ENCODE measurements at places on chromosomes 12 and 14. TPM values are rescaled to one million over a fixed set of nuclear protein-coding genes. Genes with fewer than 3 reads are reported as not detected.

- no peaks in the 10 kb centered on the region for H3K4me1 ChIP-seq
- no peak for DNase-seq
- H3K36me3 ChIP-seq, result no peaks in the 10 kb centered on the region
- H3K27me3 ChIP-seq, result peaks cover 3% of the 10 kb centered on the region
- no peak overlapping the region for H3K4me3 ChIP-seq
Observed at GRCh38 chr12:69027411-69027881, 94.5 kb upstream of the CPM start.

- H3K27me3 ChIP-seq, result no peaks in the 10 kb centered on the region
- peak overlapping the region; percentile 98 for H3K27ac ChIP-seq
- peak; percentile 27 for DNase-seq
- H3K4me1 ChIP-seq, result peaks cover 70% of the 10 kb centered on the region
- peak overlapping the region; percentile 82 for H3K4me3 ChIP-seq
- no peaks in the 10 kb centered on the region for H3K36me3 ChIP-seq
Observed at GRCh38 chr12:20368651-20369304, 441 bp downstream of the PDE3A start.

- no peak for DNase-seq
- no peak overlapping the region for H3K27ac ChIP-seq
- H3K27me3 ChIP-seq, result no peaks in the 10 kb centered on the region
- no peaks in the 10 kb centered on the region for H3K4me1 ChIP-seq
Observed at GRCh38 chr14:26499546-26499945, 98.3 kb downstream of the NOVA1 start.

DNA sequence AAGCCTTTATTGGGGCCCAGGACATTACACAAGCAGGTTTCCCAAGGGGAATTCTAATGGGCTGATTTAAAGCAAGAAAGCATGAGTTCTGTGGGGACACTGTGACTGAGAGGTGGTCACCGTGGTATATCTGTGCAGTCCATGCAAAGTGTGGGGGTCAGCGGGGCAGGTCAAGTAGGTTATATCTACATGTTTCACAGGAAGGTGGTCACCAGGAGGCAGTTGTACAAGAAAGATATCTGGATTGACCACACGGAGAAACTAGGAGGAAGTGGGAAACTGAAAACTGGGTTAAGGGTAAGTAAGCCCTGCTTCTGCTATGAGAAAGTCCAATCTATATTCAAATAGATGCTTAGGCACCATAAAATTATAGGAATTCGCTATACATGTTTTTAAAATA lies 77.8 kb upstream of the CNOT2 start:
- H3K4me3 ChIP-seq, result no peak overlapping the region
- DNase-seq, result no peak
- H3K4me1 ChIP-seq, result no peaks in the 10 kb centered on the region
- H3K27ac ChIP-seq, result no peak overlapping the region
- H3K27me3 ChIP-seq, result no peaks in the 10 kb centered on the region

DNA sequence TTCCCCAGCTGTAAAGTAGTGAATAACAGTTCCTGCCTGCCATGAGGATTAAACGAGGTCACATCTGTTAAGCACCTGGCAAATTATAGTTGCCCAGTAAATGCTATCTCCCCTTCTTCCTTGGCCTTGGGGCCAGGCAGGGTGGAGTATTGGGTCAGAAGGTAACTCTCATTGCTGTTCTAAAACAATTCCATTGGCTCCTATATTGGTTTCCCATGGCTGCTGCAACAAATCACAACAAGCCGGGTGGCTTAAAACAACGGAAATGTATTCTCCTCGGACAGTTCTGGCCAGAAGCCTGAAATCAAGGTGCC lies 31.9 kb downstream of the MMAB start:
- no peak overlapping the region for H3K27ac ChIP-seq
- H3K36me3 ChIP-seq, result peaks cover 7% of the 10 kb centered on the region
- peaks cover 2% of the 10 kb centered on the region for H3K27me3 ChIP-seq
- no peak overlapping the region for H3K4me3 ChIP-seq
- no peak for DNase-seq

GRCh38 chr12:45669792-45670191 lies 59.7 kb upstream of the ARID2 start:
- no peaks in the 10 kb centered on the region for H3K27me3 ChIP-seq
- no peaks in the 10 kb centered on the region for H3K36me3 ChIP-seq
- DNase-seq, result no peak
- H3K27ac ChIP-seq, result peak overlapping the region; percentile 69
- peaks cover 46% of the 10 kb centered on the region for H3K4me1 ChIP-seq

- H3K4me3 ChIP-seq, result no peak overlapping the region
- no peaks in the 10 kb centered on the region for H3K27me3 ChIP-seq
- no peak overlapping the region for H3K27ac ChIP-seq
- no peak for DNase-seq
- peaks cover 8% of the 10 kb centered on the region for H3K36me3 ChIP-seq
- peaks cover 31% of the 10 kb centered on the region for H3K4me1 ChIP-seq
Observed at GRCh38 chr14:89325959-89326358, 91.1 kb downstream of the FOXN3 start.

DNA sequence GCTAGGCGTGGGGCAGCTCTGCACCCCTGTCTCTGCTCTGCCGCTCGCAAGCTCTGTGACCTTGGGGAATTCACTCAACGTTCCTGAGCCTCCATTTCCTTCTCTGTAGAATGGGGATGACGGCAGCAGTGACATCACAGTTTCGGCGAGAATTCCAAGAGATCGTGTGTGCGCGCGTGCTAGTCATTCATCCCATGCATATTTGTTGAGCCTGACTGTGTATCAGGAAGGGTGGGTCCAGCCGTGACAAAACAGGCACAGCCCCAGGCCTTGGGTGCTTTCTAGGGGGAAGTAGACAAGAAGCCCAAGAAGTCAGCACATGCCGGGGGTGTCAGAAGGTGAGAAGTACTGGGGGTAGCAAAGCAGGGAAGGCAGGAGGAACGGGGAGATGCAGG lies 145.6 kb upstream of the NCOR2 start:
- H3K27ac ChIP-seq, result peak overlapping the region; percentile 92
- H3K4me1 ChIP-seq, result peaks cover 20% of the 10 kb centered on the region
- H3K27me3 ChIP-seq, result no peaks in the 10 kb centered on the region
- DNase-seq, result peak; percentile 64

DNA sequence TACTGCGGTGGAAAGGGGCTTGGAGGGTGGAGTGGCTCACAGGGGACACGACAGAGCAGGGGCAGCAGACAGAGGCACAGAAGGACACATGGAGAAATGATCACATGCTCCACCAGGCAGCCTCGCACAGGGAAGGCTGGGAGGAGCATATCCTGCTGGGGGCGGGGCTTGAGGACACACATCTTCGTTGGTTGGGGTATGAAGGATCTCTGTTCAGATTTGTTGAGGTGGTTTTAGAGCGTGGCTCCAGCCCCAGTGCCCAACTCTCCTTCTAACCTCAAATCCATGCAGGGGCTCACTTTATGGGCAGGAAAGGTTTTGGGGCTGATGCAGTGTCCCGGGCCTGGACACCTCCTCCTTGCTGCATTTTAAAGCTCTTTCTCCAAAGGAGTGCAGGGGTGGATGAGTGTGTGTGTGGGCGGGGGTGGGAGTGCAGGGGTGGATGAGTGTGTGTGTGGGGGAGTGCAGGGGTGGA lies 733 bp upstream of the P3H3 start:
- peak; percentile 89 for DNase-seq
- peaks cover 13% of the 10 kb centered on the region for H3K36me3 ChIP-seq
- H3K4me3 ChIP-seq, result peak overlapping the region; percentile 92
- H3K27ac ChIP-seq, result peak overlapping the region; percentile 40

GRCh38 chr14:29805415-29806123 lies 122.1 kb downstream of the PRKD1 start:
- no peak overlapping the region for H3K4me3 ChIP-seq
- peak; percentile 58 for DNase-seq
- no peaks in the 10 kb centered on the region for H3K27me3 ChIP-seq
- no peak overlapping the region for H3K27ac ChIP-seq
- peaks cover 26% of the 10 kb centered on the region for H3K4me1 ChIP-seq

- no peak overlapping the region for H3K27ac ChIP-seq
- no peak overlapping the region for H3K4me3 ChIP-seq
- H3K27me3 ChIP-seq, result no peaks in the 10 kb centered on the region
- DNase-seq, result no peak
- no peaks in the 10 kb centered on the region for H3K36me3 ChIP-seq
Observed at GRCh38 chr12:79514730-79515529, 175.8 kb downstream of the PAWR start.

GRCh38 chr12:5944688-5945070 lies 380 bp downstream of the ANO2 start:
- H3K4me1 ChIP-seq, result peaks cover 20% of the 10 kb centered on the region
- no peak for DNase-seq
- peaks cover 38% of the 10 kb centered on the region for H3K36me3 ChIP-seq
- peaks cover 72% of the 10 kb centered on the region for H3K27me3 ChIP-seq
- H3K4me3 ChIP-seq, result peak overlapping the region; percentile 63
- no peak overlapping the region for H3K27ac ChIP-seq

DNA sequence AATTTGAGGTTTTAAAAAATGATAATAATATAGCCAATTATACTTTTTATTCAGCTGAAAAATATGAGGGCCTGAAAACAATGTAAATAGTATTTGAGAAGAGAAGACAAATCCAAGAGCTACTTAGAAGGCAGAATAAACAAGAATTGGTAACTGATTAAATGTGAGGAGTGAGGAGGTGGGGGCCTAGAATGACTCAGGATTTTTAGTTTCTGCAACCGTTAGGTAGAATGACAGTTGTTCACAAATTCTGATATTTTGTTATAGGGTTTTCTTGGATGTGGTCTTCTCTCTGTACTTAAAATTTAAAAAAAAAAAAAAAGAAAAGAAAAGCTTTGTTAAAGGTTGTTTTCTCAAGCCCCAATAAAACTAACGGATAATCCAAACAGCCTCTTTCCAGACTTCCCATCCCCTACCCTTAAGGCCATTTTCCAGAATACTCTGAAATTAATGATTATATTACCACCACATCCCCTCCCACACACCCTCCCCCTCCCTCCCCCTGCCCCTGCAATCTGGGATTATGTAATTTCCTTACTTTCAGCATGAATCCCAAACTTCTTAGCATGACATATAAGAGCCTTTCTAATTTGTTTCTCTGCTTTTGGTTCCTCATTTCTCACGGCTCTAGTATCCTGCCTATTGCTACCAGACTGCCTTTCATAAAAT lies 50.4 kb downstream of the LRP6 start:
- H3K27me3 ChIP-seq, result no peaks in the 10 kb centered on the region
- DNase-seq, result no peak
- H3K36me3 ChIP-seq, result no peaks in the 10 kb centered on the region
- no peak overlapping the region for H3K4me3 ChIP-seq
- no peak overlapping the region for H3K27ac ChIP-seq

DNA sequence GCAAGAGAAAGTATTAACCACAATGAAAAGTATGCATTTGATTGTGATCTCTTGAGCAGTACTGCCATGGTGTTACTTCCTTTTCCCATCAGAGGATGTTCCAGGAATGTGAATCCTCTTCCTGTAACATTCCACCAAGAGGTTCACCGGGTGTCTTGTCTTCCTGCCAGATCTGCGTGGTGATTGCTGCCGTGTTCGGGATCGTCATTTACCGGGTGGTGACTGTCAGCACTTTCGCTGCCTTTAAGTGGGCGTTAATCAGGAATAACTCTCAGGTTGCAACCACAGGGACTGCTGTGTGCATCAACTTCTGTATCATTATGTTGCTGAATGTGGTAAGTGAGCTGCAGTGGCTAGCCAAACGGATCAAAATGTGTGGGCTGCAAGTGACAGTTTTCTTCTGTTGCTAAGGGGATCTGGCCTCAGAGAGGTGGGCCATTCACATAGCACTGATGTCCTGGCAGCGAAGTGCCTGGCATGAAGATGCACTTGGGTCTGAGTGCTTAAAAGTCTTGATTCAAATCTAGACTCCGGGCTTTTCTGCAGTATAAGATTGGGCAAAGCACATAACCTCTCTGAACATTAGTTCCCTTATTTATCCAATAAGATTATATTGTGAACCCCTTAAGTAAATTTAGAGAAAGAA lies 123.4 kb downstream of the SLC5A8 start:
- no peaks in the 10 kb centered on the region for H3K4me1 ChIP-seq
- no peaks in the 10 kb centered on the region for H3K36me3 ChIP-seq
- peaks cover 7% of the 10 kb centered on the region for H3K27me3 ChIP-seq
- no peak overlapping the region for H3K27ac ChIP-seq
- DNase-seq, result no peak

GRCh38 chr12:103877934-103878510 lies 37.0 kb upstream of the NT5DC3 start:
- H3K4me3 ChIP-seq, result no peak overlapping the region
- no peak for DNase-seq
- H3K27ac ChIP-seq, result no peak overlapping the region

- no peak for DNase-seq
- peak overlapping the region; percentile 92 for H3K27ac ChIP-seq
- H3K4me1 ChIP-seq, result peaks cover 41% of the 10 kb centered on the region
- no peaks in the 10 kb centered on the region for H3K27me3 ChIP-seq
Observed at GRCh38 chr12:7019043-7019569, 830 bp upstream of the LPCAT3 start.

DNA sequence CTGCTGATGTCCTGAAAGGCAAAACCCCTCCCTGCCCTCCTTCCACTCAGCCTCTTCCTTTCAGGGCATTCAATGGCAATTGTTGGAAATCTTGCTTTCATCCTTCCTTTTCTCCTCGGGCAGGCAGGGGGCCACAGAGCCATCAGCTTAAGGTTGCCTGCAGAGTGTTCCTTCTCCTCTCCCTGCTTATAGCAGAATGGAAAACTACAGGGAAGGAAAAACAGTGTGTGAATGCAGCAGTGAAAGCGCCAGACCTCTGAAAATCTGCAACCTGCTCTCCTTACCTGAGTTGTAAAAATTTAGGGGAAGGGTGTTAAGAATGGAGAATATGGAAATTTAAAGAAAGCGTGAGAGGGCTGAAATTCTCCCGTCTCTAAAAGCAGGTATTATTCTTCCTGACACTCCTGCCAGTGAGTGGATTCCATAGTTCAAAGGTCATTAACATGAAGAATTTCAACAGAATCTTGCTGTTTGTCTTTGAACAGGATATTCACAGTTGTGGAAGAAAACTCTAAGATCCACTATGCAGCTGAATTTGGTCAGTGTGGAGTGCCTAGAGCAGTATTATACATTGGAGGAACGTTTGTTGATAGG lies 348.8 kb downstream of the KCNH5 start:
- no peaks in the 10 kb centered on the region for H3K4me1 ChIP-seq
- no peaks in the 10 kb centered on the region for H3K27me3 ChIP-seq
- H3K27ac ChIP-seq, result no peak overlapping the region
- no peak for DNase-seq

DNA sequence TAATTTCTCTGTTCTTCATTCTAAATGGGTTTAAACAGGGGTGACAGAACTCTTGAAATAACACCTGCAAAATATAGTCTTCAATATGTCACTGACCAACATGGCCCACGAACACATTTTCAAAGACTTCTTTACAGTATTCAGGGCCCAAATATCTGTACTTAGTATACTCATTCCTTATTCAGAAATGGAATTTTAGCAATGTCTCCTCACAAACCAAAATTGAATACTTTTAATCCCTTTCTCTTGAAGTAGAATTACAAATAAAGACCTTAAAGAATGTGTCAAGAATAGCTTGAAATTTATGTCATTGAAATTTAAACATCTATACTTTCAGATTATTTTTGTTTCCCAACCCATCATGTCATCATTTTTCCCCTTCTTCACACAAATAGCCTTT lies 263.1 kb downstream of the LRIG3 start:
- no peaks in the 10 kb centered on the region for H3K4me1 ChIP-seq
- H3K27ac ChIP-seq, result no peak overlapping the region
- no peak for DNase-seq
- H3K4me3 ChIP-seq, result no peak overlapping the region
- no peaks in the 10 kb centered on the region for H3K36me3 ChIP-seq

GRCh38 chr12:112046003-112046402 lies 32.8 kb downstream of the ERP29 start:
- no peak overlapping the region for H3K4me3 ChIP-seq
- H3K4me1 ChIP-seq, result no peaks in the 10 kb centered on the region
- H3K27me3 ChIP-seq, result no peaks in the 10 kb centered on the region
- DNase-seq, result no peak

Gene PLA2G1B
- total RNA-seq, result not detected

Gene HCAR2
- 0.14 TPM for total RNA-seq

Gene NINJ2
- 4.6 TPM for total RNA-seq

Gene LTBR
- total RNA-seq, result 23.5 TPM

Gene NFKBIA
- total RNA-seq, result 78.0 TPM

All from left ventricle myocardium inferior (tissue), 1 donor.